Nephron progenitor cell (in vitro differentiated cells): ENCODE measurements at places on chromosomes 4 and X.

- DNase-seq: no peak
Observed at GRCh38 chr4:142091085-142091513, 454.7 kb downstream of the IL15 start.

GRCh38 chrX:46260499-46260898, 284.7 kb downstream of the ZNF674 start:
- DNase-seq: no peak

GRCh38 chrX:104108955-104109354, 3.4 kb upstream of the ZCCHC18 start:
- DNase-seq: no peak

DNA sequence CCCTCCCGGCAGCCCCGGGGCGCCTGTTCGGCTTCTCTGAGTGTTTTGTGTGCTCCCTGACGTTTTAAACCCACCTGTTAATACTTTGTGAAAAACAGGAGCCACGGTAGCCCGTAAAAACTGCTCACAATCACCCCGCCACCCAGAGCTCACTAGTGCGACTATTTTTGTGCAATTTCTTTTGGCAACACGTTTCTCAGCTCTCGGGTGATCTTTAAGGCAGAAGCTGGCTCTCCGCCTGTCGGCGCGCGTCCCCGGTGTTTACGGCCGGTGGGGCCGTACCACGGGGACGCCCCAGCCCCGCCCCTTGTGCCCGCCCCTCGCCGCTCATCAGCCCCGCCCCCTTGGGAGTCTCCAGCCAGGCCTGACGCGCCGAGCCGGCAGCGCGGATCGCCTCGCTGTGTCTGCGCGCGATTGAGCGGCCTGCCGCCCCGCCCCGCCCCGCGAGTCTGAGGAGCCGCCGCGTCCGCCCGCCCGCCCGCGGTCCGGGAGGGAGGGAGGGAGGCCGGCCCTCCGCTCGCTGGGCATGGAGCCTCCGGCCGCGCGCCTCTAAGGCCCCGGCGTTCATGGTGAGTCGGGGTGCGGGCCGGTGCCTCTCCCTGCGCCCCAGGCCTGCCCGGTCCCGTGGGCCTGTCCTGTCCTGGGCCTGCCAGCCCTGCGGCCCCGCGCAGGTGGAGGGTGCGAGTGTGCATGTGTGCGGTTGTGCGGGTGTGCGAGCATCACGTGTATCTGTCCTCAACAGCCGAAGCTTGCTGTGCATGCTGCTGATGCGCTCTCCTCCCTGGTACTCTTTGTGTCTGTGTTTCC, 56.2 kb upstream of the TADA2B start:
- DNase-seq: peak; percentile 97

DNA sequence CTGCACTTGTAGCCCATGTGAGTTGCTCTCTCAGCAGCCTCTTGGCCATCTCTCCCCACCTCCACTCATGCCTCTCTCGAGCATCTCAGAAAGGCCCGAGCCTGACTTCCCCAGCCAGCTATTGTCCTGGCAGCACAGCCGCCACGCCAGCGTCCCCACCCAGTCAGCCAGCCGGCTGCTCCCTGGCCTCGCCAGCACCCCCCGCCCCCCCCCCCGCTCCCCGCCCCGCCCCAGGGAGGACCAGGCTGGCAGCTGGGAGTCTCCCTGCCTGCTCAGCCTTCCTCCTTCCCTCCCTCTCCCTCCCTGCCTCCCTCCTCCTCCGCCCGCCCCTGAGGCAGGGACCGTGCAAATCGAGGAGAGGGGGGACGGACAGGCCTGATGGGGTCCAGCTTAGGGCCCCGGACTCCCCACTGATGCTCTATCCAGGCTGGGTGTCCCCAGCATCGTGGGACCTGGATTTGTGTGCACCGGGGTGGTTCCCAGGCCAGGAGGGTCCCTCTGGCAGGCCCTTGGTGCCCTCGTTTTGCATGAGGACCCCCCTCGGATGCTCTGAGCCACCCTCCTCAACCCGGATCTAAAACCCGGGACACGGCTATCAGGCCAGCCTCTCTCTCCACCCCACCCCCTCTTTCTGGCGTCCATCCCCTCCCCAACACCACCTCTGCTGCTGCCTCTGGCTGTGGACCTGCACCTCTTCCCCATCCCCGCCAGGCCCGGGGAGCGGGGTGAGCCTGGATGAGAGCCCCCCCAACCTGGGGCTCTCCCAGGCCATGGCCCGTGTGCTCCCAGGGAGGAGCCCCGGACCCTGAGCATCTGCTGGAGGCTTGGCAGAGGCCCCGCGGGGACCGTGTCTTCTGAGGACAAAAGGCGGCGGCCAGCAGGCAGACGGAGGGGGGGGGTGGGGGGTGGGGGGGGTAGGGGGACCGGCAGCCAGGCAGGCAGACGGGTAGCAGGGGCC, at the start of gene GPR173:
Gene GPR173, plus strand, starts transcription at position 621 of the 958 bp plus-strand sequence. CDS start 27,833 bp downstream, outside the sequence.
- peak; percentile 41 for DNase-seq
